Stimulated activated CD8-positive, alpha-beta memory T cell treated with anti-CD3 and anti-CD28 coated beads, Interleukin-4, amount 100 ng/mL, for 1 hour (primary cell): ENCODE measurements at places on chromosomes 13 and 19.

GRCh38 chr13:50955241-50955640, 45.6 kb downstream of the RNASEH2B start:
- DNase-seq: no peak

- no peak for DNase-seq
Measured at GRCh38 chr13:24074678-24075077, 85.8 kb upstream of the SPATA13 start.

GRCh38 chr19:42120276-42120980, 11.8 kb downstream of the POU2F2 start:
- no peak for DNase-seq

DNA sequence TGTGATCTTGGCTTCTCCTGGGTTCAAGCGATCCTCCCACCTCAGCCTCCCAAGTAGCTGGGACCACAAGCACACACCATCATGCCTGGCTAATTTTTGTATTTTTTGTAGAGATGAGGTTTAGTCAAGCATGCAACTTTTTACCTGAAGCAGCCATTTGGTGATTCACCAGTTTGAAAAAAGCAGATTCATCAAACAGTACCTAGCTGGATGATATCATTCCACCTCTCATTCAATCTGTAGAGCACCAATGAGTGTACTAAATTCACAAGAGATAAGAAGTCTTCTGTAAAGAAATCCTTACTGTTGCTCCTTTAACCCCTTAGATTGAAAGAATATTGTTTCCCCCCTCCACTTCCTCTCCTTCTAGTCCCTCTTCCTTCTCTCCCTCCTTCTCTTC, 261.1 kb upstream of the RFC3 start:
- no peak for DNase-seq

DNA sequence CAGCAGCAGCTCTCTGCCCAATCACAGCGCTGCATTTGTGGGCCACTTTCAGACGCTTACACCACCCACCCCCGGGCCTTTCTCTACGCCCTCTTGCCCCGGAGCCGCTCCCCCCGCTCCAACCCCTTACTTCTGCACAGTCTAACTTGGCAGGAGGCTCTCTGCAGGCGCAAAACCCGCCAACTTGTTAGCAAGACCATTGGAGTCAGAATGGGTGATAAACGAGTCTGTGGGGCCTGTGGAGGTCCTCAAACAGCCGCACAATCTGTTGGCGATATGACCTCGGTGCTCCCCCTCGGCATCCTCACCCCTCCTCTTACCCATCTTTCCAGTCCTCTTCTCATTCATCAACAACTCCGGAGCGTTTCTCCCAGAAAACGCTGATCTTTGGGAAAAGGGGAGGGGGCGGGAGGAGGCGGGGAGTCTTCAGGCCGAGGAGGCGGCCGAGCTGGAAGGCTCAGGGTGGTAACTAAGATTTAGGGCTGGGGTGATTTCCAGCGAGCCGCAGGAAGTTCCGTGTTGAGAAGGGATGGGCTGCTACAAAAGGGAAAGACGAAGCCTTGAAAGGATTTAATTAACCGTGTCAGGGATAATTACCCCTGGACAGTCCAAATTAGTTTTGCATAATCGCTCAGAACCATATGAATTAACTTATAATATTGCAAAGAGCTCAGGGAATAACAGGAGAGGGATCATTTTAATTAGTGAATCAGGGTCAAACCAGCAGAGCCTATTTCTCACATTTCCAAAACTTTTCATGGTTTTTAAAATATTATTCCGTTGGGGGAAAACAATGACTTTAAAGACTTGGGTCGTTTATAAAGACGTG, 4.1 kb downstream of the SOX21 start:
- DNase-seq: no peak

DNA sequence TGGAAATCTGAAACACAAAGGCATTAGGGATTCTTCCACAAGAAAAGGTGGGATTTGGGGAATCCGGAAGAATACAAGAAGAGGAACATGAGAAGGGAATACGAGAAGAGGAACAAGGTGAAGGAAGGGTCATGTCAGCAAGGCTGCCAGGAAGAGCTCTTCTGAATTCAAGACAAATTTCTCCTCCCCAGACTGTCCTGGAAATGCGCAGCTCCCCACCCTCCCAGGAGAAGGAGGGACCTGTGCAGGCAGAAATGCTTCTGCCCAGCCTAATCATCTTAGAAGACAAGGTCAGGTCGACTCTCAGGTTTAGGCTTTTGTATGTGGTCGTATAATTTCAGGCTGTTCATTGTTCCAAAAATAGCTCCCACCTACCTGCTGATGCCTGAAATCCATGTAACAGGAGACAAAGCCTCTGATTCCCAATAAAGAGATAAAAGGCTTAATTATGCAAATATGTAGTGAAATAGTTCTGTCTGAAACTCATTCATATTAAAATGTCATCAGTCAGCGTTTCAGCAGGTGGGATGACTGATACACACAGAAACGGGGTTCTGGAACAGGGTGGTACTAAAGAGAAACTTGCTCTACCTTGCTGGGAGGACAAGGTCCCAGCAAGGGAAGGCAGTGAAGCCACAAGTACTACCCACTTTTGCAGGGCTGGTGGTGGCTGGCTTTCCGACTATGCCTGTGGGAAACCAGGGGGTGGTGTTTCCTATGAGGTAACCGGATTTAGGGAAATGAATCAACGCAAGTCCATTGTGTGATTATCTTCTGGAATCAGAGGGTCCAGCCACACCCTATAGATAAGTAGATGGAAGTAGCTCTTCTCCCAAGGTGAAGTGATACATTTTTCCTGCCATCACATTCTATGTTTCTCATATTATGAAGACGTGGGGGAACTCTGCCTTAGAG, 76.1 kb downstream of the KL start:
- no peak for DNase-seq
